ENCODE measurements at places on chromosomes 13 and 19.
A peak's percentile ranks its signal among the peaks of the same experiment; 100 is the strongest.

DNA sequence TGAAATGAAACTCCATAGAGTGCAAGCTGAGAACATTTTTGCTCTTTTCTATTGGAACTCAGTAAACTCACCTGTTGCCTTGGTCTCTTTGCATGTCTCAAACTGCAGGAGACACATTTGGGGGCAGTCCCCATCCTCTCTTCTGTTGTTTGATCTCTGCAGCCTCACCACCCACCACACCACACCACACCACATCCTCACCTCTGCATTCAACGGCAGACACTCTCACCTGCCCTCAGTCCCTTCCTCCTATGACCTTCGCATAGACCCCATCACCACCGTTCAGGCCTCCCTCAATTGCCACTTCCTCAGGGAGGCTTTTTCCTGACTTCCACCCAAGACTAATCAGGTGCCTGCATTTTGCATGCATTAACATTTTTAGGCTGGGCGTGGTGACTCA lies 14.4 kb upstream of the TPM4 start:
- no peak for DNase-seq

DNA sequence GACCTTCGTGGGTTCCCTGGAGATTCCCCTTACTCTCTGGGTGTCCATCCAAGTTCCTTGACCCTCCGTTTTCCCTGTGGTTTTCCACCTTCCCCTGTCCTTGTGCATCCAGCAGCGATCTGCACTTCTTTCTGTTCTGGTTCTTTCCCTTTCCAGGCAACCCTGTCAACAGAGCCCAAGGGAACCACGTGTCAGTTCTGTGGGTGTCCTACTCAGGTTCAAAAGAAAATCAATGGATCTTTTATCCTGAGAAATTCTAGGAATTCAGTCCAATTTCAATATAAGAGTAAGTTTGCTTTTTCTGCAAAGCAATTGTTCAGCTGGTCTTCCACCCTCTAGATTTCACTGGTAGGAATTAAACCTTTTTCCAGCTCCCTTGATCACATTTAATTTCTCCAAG lies 1394.8 kb upstream of the SLC10A2 start:
- no peak for DNase-seq

DNA sequence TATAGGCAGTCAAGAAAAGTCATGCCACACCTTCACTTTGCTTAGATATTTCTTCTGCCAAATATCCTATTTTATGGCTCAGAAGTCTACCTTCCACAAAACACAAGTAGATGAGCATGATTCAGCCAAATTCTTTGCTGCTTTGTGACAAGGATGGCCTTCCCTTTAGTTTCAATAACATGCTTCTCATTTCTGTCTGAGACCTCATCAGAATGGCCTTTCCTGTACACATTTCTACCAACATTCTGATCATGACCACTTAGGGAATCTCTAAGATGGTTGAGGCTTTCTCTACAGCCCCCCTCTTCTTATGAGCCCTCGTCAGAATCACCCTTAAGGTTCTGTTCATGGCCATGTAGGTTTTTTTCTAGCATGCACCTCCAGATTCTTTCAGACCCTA lies 96.2 kb downstream of the COL4A2 start:
- no peak for DNase-seq

DNA sequence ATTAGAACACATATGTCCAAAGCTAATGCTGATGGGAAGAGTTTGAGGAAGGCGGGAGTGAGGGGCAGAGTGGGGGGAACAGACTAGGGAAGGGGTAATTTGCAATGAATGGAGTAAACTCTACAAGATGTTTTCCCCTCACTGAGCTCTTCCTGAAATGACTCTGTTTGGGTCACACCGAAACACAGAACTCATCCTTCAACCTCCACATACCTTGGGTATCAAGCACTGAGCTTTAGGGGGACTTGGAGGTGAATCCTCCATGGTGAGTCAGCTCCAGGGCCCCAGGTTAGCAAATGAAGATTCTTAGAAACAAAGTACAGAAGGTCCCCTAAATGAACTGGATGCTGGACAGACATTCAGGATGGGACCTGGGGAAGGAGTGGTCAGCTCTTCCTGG lies 1.3 kb upstream of the SIGLEC10 start:
- DNase-seq: no peak

- DNase-seq: no peak
These were observed 211.2 kb upstream of the RXFP2 start for GRCh38 chr13:31528176-31528575.

GRCh38 chr19:3669947-3670795 lies 30.1 kb downstream of the PIP5K1C start:
- DNase-seq: no peak

GRCh38 chr19:35438096-35438495 lies 10.0 kb upstream of the FFAR2 start:
- no peak for DNase-seq

- no peak for DNase-seq
These were observed 18.0 kb upstream of the CEBPG start for GRCh38 chr19:33355535-33355934.

DNA sequence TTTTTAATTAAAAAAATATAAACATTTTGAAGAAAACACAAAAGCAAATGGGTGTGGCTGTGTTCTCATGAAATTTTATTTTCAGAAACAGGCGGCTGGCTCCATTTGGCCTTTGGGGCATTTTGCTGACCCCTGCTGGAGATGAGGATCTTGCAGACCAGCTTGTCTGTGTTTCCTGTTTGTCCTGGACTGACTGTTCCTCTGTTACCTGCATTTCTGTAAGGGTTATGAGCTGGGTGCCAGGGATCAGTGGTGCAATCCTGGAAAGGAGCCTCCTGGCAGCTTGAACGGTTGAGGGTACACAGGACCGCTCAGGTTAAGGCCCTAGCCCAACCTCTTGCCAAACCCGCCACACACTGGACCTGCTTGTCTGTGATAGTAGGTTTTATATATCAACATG lies 49.9 kb downstream of the ZNF787 start:
- no peak for DNase-seq

DNA sequence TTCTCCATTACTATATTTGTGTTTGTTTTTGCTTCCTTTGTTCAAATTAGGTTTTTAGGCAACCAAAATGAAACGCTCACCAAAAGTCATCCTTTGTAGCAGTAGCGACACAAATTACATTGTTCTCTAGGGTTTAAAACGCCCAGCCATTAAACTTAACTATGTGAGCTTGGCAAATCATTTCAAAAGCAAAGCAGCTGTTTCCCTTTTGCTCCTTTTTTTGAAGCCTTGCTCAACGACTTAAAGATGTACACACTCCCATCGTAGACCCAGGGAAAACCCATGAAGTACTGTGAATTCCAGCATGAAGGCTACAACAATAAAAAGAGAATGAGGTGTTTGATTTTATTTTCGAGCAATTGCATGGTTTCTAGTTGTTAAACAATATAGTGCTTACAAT lies 106.7 kb downstream of the RAP2A start:
- no peak for DNase-seq

DNA sequence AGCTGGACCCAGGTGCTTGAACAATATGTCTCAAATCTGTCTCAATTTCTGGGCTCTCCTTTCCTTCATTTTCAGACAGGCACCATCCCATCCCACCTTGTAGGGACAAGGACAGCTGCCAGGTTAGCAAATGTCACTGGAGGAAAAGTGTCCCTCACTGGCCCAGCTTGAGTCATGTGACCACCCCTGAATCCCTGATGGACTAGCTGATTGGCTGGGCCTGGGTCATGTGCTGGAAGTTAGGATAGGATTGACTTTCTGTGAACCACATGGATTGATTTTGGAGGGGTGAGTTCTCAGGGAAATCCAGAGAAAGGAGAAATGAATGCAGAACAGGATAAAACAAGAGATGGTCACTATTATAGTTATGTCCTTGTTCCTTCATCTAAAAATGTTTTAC lies 28.2 kb upstream of the FXYD3 start:
- no peak for DNase-seq

DNA sequence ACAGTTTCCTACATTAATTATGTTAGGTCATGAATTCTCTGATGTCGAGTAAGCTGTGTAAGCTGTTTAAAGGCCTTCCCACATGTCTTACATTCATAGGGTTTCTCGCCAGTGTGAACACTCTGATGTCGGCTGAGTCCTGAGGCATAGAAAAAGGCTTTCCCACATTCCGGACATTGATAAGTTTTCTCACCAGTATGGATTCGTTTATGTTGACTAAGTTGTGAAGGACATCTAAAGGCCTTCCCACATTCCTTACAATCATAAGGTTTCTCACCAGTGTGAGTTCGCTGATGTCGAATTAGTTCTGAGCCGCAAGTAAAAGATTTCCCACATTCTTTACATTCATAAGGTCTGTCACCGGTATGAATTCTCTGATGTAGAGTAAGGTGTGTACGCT lies 24.9 kb downstream of the ZNF850 start:
- DNase-seq: no peak

DNA sequence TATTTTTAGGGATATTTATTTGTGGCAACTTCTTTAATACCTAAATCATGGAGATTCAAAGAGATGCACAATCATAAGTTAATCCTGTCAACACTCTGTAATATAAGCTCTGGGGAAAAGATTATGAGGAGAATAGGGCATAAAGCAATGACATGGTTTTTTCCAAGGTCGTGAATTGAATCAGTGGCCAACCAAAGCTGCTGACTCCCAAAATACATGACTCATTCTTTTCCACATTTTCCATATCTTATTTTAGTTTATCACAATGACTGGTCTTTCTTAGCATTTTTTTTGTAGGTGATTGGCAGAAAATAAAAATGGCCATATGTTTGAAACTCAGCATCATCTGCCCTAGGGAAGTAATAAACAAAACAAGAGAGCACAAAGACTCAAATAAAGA lies 28.5 kb upstream of the RBM26 start:
- no peak for DNase-seq

DNA sequence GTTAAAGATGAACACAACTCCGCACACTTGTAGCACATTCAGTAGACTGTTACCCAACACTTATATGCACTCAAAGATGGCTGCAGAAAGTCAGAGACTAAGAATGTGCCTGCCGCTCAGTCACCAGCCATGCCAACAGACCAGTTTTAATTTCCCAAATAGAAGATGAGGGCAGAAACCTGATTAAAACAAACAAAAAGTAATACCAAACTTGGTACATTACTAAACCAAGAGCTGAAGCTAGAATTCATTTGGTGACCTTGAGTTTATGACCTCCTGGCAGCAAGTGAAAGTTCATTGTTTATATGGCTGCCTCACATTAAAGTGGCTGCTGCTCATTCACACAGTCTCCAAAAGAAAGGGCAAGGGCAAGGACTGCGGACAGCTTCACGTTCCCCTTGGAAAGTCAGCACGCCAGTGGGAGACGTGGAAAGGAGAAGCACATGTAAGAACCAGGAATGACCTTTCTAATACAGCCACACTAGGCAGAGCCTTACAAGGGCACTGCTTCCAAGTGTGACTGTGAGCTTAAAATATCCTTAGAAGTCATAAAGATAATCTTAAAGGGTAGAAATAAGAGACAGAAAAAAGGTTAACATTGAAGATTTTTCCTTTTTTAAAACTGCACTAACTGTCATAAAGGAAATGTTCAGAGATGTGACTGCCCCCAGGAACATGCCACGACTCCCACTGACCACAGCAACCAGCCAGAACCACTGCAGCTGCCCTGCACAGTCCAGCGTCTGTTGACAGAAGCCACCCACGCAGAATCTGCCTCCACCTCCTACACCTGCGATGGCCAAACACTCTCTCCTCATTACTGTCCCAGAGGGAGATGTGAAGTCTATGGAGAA lies 73.5 kb downstream of the STK24 start:
- no peak for DNase-seq

DNA sequence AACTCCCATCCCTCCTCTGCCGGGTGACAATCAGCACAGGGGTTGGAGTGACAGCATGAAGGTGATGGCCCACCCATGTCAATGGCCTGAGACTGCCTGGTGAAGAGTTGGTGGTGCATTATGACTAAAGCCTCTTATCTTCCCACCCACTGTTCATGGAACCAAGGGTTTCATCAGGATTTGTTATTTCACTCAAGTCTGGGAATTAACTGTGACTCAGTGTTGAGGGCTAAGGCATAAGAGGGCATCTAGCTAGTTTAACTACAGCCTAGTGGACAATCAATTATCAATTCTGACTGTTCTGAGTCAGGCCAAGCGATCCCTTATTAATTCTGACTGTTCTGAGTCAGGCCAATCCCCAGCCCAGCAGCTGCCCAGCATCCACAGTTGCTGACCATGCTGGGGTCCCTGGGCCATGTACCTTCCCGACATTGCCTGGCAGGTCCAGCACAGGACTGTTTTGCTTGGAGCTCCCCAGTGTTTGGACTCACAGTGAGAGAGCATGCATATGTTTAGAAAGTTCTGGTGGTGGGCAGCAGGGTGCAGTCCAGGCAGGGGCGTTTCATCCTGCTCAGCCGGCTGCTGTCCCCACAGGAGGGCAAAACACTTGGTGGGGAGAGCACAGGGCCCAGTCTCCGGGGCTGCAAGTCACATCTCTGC lies 65.5 kb downstream of the RASL11A start:
- no peak for DNase-seq

DNA sequence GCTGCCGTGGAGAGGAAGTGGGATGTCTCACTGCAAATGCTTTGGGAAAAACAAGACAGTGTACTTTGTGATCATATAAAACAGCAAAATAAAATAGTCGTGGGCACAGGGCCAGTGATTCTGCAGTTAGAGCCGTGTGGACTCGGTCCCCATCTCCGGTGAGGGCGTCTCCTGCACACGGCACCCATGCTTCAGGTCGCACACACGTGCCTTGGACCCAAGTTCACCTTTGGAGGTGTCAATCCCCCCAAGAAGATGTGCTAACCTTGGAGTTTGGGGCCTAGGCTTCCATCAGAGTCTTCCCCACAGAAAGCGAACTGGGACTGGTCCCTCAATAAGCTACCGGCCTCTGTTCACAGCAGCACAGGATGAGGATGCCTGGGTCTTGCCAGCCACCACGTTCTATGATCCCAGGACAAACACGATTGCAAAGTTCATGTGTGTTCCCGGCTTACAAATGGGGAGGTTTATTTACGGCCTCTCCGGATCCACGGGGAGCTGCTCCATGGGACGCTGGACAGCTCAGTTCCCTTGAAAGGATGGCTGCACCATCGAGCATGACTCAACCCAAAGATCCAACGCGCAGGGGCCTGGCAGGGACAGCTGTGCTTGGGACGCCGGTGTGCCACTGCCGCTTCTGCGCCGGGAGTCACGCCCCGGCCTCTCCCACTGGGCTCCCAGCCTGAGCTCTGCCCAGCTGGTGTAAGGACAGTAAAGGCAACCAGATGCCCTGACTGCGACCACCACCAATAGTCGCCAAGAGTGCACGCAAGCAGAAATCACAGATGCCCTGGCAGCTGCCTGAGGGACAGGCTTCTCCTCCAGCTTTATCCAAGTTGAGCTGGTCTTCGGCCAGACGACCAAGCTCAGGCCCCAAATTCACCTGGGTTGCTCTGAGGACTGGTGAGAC lies 8.6 kb downstream of the GAS6 start:
- DNase-seq: peak; percentile 35

DNA sequence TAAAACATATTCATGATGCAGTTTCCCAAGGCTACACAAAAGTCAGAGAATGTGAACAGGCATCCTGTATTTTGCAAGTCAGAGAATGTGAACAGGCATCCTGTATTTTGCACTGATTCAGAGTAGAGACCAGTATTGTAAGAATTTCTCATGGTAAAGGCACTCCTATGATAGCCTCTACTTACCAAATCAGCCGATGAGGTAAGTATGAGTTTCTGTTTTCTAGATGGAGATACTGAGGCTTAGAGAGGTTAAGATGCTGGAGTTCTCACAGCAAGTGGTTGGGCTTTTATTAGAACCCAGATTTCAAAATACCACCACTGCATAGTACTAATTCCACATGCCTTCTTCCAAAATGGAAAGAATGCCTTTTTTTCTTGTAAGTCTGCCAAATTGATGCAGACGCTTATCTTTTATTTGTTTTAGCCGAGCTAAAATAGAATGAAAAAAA lies 12.3 kb downstream of the TPT1 start:
- no peak for DNase-seq

All from activated naive CD4-positive, alpha-beta T cell treated with anti-CD3 and anti-CD28 coated beads, Interleukin-2, amount 50 U/mL, for 72 hours (primary cell).